ENCODE measurements at places on chromosomes 7 and 10. TPM values are rescaled to one million over a fixed set of nuclear protein-coding genes. Genes with fewer than 3 reads are reported as not detected.

GRCh38 chr10:73992899-73993788, 4.8 kb upstream of the VCL start:
- no peak for DNase-seq

GRCh38 chr7:19665399-19666008, 43.3 kb downstream of the POLR1F start:
- no peak for DNase-seq

GRCh38 chr10:71408436-71409225, 11.9 kb downstream of the CDH23 start:
- DNase-seq, result no peak

- DNase-seq, result no peak
These were observed 610.0 kb downstream of the KCNMA1 start for GRCh38 chr10:77027576-77027975.

DNA sequence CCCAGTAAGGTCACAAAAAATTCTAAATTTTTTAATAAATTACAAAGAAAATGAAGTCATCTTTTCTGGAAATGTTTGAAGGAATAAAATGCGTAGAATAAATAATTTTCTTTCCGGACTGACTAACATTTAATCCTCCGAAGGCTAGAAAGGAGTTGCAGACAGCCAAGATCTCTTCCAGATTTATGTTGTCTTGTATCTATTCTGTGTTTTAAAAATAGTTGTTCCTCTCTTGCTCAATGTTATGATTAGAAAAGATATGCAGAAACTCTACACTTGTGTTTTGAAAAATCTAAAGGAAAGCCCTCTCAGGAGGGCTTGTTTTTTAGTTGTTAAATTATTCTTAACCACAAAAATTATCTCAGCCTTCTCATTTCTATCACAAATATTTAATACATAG, 70.7 kb downstream of the MACC1 start:
- DNase-seq, result no peak

GRCh38 chr10:62037166-62037831, 135.8 kb downstream of the ARID5B start:
- no peak for DNase-seq

DNA sequence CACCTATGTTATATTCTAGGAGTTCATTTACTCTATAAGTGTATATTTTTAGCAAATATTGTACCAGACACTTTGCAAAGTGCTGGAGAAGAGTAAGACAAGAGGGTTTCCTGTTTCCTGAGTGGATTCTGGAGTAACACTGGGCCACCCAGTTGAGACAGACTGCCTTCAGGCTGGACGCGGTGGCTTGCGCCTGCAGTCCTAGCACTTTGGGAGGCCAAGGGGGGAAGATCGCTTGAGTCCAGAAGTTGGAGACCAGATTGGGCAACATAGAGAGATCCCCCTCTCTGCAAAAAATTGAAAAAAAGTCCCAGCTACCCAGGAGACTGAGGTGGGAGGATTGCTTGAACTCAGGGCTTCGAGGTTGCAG, 772 bp upstream of the ZSCAN25 start:
- DNase-seq, result no peak

The RPEL1 gene
- total RNA-seq, result not detected

GRCh38 chr7:46169384-46169755, 248.3 kb upstream of the IGFBP3 start:
- no peak for DNase-seq

GRCh38 chr7:73533742-73534141, 11.6 kb upstream of the BAZ1B start:
- DNase-seq, result no peak

GRCh38 chr7:46486256-46487206, 565.5 kb upstream of the IGFBP3 start:
- no peak for DNase-seq

DNA sequence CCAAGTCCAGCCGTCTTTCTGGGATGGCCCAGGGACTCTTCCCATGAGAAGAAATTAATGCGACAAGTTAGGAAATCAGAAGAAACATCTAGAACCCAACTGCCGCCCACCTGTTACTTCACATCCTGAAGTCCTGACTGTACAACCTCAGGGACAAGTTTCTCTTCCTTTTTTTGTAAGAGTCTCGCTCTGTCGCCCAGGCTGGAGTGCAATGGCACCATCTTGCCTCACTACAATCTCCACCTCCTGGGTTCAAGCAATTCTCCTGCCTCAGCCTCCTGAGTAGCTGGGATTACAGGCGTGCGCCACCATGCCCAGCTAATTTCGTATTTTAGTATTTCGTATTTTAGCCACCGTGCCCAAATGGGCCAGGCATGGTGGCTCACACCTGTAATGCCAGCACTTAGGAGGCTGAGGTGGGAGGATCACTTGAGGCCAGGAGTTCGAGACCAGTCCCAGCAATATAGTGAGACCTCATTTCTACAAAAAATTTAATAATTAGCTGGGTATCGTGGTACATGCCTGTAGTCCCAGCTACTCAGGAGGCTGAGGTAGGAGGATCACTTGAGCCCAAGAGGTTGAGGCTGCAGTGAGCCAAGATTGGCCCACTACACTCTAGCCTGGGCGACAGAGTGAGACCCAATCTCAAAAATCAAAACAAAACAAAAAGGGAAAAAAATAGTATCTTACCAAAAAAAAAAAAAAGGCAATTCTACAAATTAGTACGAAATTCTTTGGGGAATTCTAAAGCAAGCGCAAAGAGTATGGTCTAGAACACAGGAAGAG, 20.8 kb downstream of the LAT2 start:
- DNase-seq, result no peak

DNA sequence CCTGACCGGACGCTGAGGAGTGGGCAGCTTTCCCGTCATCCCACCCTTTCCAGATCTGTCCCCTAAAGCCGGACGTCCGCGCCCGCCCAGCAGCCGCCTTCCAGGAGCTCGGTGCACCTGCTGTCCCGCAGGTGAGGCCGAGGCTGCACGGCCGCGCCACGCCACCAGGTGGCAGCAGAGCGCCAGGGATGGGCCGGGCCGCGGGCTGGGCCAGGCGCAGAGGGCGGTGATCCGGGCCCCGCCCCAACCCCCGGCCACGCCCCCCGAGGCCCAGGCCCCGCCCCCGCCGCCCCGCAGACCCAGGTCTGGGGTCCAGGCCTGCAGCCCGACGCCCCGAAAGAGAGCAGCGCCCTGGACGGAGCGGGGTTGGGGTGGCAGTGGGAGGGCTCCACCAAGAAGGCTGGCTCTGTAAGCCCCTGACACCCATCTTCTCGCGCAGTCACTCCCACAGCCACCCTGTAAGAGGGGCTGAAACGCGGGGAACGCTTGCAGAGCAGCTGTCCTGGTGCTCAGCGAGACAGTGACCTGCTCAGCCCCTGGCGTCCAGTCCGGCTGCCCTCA, 32.2 kb downstream of the FOXL3 start:
- peak; percentile 80 for DNase-seq

The NEUROG3 gene
- total RNA-seq, result 0.43 TPM

GRCh38 chr7:55992346-55992745, 28.0 kb downstream of the NIPSNAP2 start:
- DNase-seq, result no peak

DNA sequence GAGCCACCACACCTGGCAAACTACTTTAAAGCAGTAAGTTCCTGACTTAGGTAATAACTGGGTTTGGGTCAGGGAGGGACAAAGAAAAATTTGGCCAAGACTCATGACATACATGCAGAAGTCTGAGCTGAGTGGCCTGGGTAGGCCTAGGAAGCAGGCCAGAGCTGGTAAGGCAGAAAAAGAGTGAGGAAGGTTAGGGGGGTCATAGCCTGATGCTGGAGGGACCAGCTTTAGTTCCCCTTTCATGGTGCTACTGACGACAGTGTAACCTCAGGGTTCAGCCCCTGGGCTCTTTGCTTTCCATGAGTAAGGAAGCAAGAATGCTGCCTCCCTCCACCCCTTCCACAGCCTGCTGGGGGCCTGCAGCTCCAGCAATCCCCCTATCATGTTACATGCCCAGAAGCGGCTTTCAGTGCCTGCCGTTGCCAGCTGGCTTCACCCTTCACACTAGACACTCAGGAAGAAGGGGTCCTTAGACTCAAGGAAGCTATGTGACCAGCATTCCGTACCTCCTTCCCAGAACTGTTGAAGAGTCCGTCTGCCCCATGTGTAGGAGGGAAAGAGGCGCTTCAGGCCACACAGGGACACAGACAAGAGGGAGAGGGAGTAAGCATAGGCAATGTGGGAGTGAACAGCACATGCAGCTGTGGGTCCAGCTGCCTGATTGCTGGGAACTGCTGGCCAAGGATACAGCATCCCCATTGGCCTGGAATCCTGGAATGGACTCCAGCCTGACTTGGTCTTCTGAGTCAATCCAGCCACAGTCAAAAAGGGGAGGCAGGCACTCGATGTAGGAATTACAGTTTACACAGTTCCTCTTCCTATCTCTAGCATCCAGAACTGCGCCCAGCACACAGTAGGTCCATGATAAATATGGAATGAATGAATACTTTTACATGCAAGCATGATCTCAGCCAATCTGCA, 4.1 kb upstream of the PLAU start:
- DNase-seq, result peak; percentile 32

GRCh38 chr10:70615784-70616522, 13.4 kb upstream of the PRF1 start:
- no peak for DNase-seq

The TBX20 gene
- 5.5 TPM for total RNA-seq

DNA sequence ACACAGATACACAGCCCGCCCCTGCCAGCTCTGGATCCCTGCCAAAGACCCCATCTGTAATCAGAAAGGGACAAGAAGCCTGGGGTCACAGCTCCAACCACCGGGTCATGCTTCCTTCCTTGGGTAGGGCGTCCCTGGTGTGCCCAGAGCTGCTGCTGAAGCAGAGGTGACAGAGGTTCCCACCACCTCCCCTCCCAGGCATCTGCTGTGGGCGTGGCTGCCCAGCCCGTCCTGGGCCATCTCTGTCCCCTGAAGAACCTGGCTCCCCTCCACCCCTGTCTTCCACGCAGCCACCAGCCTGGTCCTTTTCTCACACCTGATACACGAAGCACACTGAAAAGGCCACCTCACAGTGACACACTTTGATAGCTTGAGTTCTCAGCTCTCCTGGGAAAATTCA, 38.2 kb upstream of the CPXM2 start:
- DNase-seq, result no peak

The NKX2-3 gene
- total RNA-seq, result not detected

The PTF1A gene
- not detected for total RNA-seq

DNA sequence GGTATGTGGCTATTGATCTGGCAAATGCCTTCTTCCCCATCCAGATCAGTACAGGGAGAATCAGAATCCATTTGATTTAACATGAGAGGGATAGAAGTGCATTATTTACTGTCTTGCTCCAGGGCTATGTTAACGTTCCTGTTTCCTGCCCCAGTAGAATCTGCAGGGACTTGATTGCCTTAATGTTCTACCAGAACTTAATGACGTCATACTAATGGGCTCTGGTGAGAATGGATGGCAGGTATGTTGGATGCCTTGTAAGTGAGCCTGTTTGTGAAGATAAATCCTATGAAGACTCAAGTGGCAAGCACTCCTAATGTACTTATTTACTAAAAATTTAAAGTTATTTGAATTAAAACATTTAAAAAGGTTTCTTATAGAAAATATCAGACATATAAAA, 44.5 kb upstream of the CHCHD3 start:
- no peak for DNase-seq

The FAM20C gene
- total RNA-seq, result 22.7 TPM

The GDF2 gene
- total RNA-seq, result not detected

- DNase-seq, result no peak
These were observed 37.1 kb downstream of the AP3M1 start for GRCh38 chr10:74113546-74113945.

DNA sequence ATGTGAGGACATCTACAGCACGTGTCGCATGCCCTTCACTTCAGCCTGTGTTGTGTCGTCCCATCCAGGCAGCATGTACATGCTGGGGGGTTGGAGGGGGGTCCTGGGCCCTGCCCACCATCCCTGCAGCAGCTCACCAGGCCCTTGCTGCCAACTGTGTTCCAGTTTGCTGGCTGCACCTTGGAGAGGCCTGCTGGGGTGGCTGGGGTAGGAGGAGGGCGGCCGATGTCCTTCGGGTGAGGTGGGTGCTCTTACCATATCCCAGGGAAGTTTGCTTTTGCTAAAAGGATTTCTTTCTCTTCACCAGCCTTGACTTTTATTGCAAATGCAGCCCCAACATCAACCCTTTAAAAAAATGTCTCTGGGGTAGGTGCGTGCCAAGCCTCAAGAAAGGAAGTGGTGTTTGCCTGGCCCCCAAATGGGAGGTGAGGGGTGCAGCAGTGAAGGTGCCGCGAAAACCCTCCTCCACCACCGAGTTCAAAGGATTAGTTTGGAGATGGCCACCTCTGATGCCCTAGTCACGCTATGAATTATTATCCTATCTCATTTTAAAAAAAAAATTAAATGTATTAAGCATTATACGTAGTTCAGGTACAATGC, 165.8 kb upstream of the KLF6 start:
- no peak for DNase-seq

DNA sequence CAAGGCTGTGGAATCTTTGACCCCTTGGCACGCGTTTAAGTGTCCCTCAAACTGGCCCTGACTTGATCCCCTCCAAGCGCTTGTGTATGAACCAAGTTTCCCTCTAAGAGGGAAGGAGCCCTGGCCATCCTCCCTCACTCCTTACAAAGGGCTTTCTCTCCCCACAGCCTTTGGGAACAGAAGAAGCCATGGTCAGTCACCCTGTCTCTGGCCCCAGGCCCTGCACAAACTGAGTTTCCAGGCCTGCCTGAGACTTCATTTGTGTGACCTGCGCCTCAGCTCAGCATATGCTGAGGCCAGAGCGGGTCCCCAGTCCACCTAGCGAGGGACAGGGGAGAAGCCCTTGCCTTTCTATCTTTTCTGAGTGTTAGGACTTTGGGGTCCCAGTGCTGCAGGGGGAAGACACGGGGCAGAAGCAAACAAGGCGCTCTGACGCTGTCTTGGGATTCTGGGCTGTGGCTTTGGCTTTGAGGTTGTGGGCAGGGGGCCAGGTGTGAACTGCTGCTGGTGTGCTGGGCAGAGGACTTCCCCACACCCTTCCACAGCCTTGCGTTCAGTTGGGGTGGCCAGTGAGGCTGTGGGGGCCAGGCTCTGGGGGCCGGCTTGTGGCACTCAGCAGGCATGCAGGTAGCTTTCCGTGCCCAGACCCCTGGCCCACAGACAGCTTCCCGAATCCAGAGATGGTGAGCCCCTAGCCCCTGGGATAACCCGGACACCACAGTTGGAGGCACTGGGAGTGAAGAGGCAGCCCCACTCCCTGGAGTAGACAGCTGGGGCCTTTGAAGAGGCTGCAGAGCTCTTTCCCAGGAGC, 1.5 kb downstream of the RET start:
- DNase-seq, result no peak

GRCh38 chr10:69906425-69906824, 104.7 kb downstream of the COL13A1 start:
- DNase-seq, result no peak

- no peak for DNase-seq
These were observed 908.3 kb downstream of the KCNMA1 start for GRCh38 chr10:76729346-76729745.
